ENCODE measurements at places on chromosomes 7 and 10.

GRCh38 chr10:34406463-34407323 is 408.4 kb downstream of the PARD3 start:
- no peak for DNase-seq

GRCh38 chr7:105212212-105212611 is 176.5 kb downstream of the SRPK2 start:
- no peak for DNase-seq

GRCh38 chr10:93722550-93722949 is 20.2 kb upstream of the FRA10AC1 start:
- DNase-seq = no peak

GRCh38 chr10:52703898-52704297 is 68.7 kb downstream of the MBL2 start:
- no peak for DNase-seq

- DNase-seq = no peak
Observed at GRCh38 chr7:70071766-70072165, 473.5 kb downstream of the AUTS2 start.

DNA sequence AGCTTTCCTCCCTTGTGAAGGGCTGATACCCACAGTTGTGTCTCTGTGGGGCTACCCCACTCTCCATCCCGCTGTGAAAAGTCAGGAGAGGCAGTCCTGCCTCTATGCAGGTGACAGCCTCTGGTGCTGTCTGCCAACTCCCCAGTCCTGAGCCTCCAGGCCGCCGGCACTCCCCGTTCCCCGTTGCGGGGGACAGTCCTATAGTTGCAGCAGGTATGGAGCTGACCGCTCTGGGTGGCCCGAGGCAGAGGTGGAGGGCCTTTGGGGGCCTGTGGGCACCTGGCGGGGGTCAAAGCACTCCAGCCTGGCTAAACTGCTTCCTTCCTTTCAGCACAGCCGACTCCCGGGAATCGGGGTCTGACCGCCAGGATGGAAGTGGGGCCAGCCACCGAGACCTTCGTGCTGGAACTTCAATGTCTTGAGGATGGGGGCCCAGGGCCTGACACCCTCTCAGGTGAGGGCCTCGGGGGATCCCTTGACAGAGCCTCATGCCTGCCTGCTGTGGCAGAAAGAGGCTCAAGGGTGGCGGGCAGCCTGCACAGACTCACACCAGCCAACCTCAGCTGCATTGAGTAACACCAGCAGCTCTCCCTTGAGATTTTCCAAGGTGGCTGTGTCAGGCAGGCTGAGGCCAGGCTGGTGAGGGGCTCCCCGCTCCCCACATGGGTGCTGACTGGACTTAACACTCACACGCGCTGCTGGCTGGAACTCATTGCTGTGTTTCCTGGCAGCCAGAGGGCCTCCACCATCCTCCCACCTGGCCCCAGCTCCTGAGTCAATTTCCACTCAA is 1.6 kb downstream of the ZNF853 start:
- DNase-seq = no peak

DNA sequence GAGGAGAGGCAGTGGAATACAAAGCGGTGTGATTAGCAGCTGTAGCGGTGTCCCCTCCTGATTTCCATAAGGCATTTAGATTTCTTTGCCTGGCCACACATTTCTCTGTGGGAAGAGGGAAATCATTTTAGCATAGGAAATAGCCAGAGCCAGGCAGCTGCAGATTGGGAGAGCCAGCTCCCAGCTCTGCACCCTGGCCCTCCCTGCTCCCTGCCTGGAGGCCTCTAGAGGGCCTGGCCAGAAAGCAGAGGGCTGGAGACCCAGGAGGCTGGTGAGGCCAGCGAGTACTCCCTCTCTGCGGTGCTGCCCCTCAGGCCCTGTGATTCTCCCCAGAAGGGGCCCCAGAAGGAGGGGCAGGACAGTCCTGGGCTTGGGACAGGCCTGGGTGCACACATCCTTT is 85.7 kb downstream of the C10orf105 start:
- DNase-seq = no peak

- DNase-seq = no peak
Observed at GRCh38 chr7:142345811-142346210, 88.0 kb upstream of the PRSS58 start.

DNA sequence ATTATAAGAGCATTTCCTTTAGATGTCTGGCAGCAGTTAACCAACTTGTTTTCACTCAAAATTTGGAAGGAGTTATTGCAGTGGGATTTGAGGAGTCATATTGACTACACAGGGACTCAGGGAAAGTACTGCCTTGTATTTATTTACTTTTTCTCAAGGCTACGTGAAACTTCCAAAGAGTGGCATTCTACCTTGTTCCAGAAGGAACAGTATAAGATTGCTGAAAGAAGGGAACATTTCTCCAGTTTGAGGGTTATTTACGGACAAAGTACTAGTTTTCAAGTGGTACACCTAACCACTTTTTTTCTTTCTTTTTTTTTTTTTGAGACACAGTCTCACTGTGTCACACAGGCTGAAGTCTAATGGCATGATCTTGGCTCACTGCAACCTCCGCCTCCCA is 5.1 kb downstream of the MORN4 start:
- no peak for DNase-seq

DNA sequence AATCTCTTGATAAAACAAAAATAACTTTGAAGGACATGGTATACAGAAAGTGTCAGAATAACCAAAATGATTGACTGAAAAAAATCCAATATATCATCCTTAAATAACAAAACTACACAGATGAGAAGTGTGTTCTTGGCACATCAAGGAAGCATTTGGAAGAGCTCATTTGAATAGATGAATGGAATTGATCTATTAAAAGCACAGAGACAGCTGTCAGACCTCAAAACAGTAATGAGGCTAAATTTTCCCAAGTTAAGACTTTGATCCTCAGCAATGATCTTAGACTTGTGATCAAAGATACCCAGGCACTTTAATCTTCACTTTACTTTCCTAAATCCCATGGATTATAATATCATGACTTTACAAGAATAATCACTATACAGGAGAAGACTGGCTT is 395.4 kb upstream of the NFE2L3 start:
- DNase-seq = no peak

DNA sequence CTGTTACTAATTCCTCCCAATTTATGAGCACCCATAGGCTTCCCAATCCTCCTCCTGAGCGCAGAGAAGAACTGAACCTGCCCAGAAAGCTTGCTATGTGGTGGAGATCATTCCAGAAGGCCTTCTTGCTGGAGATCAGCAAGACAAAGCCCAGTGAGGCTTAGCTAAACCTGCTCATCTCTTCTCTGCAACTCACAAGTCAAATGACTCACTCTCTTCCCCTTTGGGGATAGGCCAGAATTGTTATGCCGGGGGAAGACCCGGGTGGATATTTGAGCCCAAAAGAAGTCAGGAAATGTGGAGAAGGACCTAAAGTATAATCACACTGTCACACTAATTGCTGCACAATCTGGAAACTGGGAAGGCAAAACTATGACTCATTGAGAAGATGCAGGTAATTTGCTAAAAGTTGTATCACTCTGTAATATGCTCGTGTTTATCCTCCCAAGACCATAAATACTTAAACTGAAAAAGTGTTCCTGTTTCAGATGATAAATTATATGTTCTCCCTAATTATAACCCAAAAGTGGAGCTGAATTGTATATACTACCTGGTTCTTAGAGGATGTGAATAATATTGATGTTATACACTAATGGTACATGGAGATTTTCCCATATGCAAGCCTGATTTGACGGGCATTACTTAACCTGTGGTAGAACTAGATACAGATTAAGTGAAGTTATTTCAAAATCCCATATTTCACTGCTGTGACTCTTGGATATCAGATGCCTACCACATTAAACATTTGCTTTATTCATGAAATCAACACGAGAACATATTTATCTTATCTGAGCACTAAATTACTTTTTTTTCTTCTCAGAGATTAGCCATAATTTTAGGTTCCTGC is 6.4 kb downstream of the NEBL start:
- DNase-seq = no peak

DNA sequence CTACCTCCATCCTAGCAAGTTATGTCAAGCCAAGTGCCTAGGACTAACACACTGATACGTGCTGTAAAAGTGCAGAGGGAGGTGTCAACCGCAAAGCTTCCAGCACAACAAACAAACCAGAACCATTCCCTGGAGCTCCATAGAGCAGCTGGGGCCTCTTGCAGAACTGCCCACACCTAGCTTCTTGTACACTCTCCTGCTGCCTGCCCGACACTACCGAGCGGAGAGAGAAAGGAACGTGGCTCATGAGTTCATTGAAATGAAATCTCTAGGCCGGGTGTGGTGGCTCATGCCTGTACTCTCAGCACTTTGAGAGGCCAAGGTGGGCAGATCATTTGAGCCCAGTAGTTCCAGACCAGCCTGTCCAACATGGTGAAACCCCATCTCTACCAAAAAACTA is 73.5 kb downstream of the MKI67 start:
- DNase-seq = no peak

- DNase-seq = no peak
Observed at GRCh38 chr10:98338896-98339295, 70.9 kb upstream of the LOXL4 start.

DNA sequence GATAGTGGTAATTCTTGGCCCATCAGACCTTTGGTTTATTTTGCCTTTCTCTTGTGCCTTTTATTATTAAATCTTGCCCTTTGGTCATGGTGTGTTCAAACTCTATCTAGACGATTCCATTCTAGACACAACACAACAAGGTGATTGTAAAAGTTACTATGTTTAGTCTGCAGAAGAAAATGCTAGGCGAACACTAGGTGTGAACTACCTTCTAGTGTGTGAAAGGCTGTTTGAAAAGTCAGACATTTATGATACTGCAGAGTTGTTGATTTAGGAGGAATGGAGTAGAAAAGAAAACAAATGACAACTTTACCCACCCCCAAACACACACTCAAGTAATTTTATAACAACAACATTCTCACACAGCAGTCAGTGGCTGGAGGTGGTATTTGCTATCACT is 103.4 kb downstream of the PLXDC2 start:
- DNase-seq = no peak

- no peak for DNase-seq
Observed at GRCh38 chr7:47477191-47478016, 104.5 kb downstream of the TNS3 start.

- no peak for DNase-seq
Observed at GRCh38 chr10:104872691-104873090, 231.6 kb downstream of the SORCS3 start.

- no peak for DNase-seq
Observed at GRCh38 chr7:132077971-132078685, 498.1 kb downstream of the PLXNA4 start.

DNA sequence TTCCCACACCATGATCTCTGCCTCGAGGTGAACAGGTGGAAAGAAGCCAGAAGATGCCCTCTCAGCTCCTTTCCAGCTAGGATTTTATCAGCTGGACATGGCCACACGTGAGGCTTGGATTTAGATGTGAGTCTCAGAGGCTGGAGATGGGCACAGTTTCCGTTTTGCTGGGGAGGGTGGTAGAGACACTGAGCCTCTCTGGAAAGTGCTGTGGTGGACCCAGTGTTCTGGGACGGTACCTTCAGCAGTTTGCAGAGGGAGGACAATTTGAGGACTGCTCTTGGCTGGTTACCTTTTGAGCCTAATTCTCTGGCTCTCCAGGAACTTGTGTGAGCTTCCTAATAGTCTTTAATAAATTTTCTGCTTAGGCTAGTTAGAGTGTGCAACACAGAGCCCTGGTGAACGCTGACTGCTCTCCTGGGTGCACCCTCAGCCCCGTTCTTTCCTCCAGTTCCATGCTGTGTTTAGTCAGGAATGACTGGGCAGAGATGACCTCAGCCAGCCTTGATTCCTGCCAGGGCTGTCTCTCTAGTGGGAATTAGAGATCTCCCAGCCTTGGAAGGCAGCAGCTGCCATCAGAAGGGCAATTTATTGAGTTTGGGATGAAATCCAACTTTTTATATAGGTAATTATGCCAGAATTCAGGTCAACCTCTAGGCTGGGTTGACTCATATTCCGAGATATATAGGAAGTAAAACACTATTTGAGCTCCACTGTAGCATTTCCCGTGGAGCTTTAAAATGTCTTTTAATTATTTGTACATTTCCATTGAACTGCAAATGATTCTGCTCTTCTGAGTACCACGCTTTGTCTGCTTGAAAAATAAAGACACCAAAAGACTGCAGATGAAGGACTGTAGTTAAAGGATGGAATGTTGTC is 103.9 kb downstream of the GATA3 start:
- no peak for DNase-seq

- DNase-seq = no peak
Observed at GRCh38 chr7:46239846-46240245, 318.8 kb upstream of the IGFBP3 start.

DNA sequence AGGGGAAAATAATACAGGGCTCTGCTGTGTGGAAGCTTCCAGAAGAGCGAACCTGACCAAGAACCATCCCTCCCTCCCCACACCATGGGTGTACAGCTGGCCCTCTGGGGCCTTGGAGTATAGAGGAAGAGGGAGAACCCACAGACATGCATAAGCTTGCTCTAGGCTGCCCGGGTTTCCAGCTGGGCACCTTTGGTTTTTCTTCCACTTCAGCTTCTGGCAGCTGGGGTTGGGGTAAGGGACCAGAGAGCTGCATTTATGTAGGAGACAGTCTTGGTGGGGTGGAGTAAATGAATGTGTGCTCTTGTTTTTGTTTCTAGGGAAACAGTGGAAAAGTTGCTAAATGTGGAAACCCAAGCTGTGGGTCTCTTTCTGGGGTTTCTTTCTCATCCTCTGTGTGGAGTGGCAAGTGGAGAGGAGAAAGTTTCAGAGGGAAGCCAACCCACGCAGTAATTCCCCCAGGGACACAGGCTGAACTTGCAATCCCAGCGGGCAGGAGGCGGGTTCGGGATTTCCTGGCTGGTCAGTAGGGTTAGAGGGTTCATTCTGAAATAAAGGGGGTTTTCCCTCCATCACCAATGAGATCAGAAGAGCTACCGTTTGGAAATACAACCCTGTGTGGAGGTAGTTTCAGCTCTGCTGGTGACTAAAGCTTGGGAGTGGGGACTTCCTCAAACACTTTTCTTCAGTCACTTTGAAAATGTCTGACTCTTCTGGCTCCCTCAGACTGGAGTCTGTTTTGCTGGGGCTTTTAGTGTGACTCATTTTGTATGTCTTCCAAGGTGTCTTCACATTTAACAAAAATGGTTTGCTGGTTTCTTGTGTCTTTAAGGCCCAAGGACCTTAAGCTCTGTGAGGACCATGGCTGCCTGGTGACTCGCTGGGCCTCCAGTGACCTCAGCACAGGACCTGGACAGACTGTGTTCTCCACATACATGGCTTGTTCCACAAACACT is 22.2 kb upstream of the SRGN start:
- no peak for DNase-seq

DNA sequence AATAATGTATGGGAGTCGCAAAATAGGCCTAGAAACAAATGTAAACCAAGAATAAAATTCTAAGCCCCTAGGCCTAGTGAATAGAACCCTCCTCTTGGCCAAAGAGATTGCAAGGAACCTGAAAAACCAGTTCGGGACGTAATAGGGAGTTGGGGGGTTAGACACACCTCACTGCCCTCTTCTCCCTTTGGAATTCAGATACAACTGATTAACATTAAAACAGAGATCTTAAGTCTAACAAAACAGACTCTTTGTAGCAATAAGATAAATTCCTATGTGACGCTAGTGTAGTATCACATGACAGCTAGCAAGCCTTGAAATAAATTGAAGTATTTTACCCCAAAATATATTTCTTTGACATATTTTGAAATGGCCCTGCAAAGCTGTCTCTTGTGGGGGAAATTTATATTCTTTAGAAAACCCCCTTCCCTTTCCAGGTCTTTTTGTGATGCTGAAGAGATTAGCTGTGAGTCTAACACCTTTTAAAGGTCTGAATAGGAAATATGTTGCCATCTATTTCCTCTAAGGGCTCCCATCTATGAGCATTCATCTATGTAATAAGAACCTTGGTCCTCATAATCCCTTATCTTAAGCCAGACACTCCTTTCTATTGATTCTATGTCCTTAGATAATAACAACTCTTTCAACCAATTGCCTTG is 623.4 kb upstream of the NRG3 start:
- peak; percentile 9 for DNase-seq
